GM03348 (cell line): ENCODE measurements at places on chromosomes 4 and X.
A peak's percentile ranks its signal among the peaks of the same experiment; 100 is the strongest.

- DNase-seq: no peak
Measured at GRCh38 chr4:152635851-152636250, 43.9 kb downstream of the TMEM154 start.

- DNase-seq: no peak
Measured at GRCh38 chr4:108139089-108139488, 29.6 kb downstream of the LEF1 start.

DNA sequence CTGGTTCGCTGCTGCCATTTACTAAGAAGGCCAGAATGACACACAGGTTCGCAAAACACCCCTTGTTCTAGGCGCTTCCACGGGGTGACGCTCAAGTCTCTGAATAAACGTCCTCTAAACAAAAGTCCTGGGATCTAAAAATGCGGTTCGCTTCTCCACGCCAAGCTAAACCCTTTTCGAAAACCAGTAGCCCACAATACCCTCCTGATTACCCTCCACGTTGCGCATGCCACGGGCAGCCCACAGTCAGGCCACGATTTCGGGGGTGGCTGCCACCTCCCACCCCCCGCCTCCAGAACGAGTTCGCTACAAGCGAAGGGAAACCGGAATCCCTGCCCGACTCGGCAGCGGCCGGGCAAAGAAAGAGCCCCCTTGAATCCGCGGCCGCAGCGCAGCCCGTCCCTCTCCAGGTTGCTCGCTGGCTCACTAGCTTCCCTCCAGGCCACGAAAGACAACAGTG, 423 bp downstream of the RPL39 start:
- DNase-seq: peak; percentile 25

DNA sequence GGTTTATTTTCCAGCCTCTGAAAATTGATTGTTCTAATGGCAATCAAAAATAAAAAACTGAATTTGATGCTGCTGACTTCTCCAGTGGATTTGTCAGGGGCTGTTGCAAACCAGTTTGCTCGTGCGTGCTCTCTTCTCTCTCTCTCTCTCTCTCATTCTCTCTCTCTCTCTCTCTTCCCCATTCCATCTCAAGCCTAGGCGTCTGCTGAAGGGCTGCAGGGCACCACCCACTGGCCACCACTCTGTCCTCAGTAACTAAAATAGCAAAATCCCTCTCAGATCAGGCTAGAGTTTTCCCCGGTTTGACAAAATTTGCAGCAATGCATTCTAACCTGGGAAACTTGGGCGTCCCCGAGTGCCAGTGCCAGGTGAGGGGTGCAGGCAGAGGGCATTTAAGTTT, 19.4 kb downstream of the NKX6-1 start:
- DNase-seq: no peak

DNA sequence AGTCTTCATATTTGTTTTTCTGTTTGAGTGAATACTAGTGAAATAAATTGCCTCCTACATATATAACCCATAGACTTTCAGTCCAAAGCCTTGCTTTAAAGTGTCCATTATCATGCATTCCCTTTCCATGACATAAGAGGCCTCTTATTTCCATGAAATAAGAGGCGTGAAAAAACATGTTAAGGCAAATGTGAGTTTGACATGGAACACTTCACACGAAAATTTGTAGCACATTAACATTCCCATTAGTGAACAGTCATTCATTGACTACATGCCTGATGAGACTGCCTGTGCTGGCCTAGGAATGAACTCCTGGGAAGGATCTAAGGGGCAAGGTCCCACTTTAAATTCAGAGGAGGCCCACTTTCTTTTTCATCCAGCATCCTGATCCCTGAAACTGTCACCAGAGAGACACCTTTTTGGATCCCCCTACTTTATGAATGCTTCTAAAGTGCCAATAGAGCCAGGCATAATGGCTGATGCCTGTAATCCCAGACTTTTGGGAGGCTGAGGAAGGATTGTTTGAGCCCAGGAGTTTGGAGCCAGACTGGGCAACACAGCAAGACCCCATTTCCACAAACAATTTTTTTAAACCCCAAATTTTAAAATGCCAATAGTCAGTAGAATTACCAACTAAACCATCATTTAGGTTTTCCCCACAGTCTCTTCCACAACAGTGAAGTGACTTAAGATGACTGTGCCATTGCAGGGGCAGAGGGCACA, 6.7 kb downstream of the RTL8B start:
- DNase-seq: no peak

DNA sequence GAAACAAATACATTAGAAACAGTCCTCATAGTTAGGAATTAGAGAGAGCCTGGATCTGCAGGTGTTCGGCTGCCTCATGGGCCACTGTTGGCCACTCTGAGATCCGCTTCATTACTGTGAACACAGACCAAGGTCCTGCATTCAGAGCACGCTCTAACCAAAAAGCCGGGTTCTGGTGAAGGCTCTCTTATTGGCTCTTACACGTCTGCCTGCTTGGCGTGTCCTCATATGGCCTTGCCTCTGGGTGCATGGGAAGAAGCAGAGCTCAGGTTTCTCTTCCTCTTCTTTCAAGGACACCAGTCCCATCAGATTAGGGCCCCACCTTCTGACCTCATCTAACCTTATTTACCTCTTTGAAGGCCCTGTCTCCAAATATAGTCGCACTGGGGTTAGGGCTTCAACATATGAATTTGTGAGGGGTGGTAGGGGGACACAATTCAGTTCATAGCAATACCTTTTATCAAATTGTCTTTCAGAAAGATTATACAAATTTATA, 37.1 kb upstream of the ELF2 start:
- no peak for DNase-seq

DNA sequence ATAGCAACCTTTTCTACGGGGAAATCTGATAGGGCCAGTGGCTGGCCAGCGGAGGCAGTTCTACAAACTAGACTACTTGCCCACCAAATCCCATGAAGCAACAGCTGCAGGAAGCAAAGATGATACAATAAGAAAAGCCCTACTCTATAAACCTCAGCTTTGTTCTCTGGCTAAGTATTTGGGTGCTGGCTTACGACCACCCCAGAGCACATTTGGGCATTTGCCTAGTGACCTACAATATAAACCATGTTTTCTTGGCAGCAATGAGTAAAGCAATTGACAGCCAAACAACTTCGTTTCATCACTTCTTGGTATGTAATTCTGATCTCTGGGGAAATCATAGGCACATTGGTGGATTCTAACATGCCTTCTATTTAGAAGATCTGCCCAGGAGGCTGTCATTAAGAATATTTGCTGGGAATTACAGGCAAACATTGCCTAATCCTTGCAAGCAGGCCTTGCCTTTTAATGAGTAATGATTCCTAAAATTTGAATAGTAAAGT, 7.5 kb upstream of the LHFPL1 start:
- peak; percentile 36 for DNase-seq

DNA sequence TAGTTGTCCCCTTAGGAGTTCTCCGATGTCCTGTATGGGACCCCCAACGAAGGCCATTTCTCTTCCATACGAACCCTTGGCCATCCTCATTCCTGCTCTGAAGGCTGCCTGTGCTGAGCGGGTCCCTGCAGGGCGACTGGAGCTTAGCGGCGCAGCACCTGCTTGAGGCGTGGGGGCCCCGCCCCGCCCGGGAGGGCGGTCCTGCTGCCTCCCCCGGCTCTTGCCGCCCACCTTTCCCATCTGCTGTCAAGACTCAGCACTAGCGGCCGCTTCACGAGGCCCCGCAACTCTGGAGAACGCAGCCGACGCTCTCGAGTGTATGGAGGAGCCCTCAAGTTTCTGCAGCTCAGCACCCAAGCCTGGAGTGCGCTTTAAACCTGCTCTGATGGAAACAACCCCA, 197.7 kb downstream of the TRIML1 start:
- DNase-seq: no peak

GRCh38 chr4:76964769-76965168, 15.2 kb downstream of the SEPTIN11 start:
- no peak for DNase-seq

DNA sequence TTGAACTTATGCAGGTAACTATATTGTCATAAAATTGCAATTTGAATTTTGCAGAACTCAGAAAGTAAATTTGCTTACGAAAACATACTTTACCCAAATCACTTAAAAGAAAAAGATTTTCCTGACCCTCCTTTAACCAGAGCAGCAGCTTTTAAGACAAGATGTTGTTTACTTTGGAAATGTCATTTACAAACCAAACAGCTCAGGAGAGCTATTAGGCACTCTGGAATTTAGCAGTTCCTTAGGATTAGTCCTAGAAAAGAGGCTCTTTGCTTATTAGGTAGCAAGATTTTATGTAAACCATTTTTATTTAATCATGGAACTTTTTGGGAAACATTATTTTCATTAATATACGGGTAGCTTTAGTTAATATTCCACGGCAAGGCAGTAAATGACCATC, 765.7 kb upstream of the POU3F4 start:
- DNase-seq: no peak

DNA sequence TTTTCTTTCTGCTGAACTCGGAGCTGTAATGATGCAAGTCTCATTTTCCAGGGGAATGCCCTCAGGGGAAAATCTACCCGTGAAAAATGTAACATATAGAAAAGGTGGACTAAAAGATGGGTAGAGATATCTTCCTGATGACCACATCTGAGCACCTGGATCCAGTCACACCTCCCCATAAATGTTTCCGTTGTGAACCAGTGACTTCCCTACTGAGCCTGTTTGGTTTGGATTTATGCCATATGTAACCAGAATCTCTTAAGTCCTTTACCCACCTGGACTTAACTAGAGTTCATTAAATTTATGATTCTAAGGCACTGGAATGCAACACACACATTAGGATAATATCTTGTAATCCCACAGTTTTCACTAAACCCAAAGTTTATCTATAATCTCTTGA, 171.1 kb downstream of the ZNF330 start:
- DNase-seq: no peak

GRCh38 chr4:2042204-2042946, 16.8 kb upstream of the NAT8L start:
- DNase-seq: peak; percentile 73

- DNase-seq: no peak
Measured at GRCh38 chrX:149372866-149373265, 132.2 kb downstream of the IDS start.

DNA sequence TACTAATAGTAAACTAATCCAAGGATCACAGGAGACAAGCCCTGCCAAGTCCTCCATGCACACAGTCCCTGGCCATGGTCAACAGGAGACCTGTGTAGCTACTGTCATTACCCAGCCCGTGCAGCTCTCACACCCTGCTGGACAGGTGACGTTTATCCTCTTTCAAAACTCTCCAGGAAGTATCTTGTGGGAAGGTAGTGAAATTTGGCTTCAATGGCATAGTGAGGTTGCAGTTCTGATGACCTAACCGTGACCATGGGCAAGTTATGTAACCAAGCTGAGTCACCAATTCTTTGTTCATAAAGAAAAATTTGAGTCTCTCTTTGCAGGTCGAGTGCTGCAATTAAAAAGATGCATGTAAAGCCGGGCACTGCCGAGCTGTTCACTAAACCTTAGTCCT, 11.3 kb upstream of the SLC2A9 start:
- DNase-seq: peak; percentile 69

GRCh38 chr4:105433421-105433820, 40.4 kb downstream of the PPA2 start:
- DNase-seq: no peak

GRCh38 chr4:10765386-10765785, 80.8 kb upstream of the CLNK start:
- DNase-seq: no peak

GRCh38 chr4:677431-678293, 3.3 kb downstream of the MYL5 start:
- no peak for DNase-seq

GRCh38 chrX:47556045-47556623, 4.9 kb upstream of the ARAF start:
- DNase-seq: peak; percentile 89

GRCh38 chr4:184856277-184856609, 30.5 kb upstream of the ACSL1 start:
- DNase-seq: no peak

GRCh38 chr4:185730387-185730786, 81.6 kb downstream of the SORBS2 start:
- no peak for DNase-seq

DNA sequence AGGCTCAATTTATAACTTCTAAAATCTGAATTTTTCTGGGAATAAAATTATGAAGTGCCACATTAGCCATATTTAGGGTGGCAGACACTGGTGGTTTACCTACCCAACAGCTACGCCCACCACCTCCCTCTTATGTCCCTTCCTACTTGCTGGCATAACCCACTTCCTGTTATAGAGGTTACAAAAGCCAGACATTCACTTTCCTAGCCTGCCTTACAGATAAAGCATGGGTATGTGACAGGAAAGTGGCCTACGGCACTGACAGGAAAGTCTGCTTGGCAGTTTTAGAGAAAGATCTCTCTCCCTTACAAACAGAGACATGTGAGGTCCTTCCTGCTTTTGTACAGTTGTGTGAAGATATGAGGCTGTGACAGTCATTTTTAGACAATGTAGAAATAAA, 12.4 kb downstream of the DDX53 start:
- DNase-seq: no peak

GRCh38 chr4:25951390-25951952, 37.5 kb downstream of the SMIM20 start:
- no peak for DNase-seq

GRCh38 chr4:159016593-159017024, 86.3 kb upstream of the RAPGEF2 start:
- no peak for DNase-seq

DNA sequence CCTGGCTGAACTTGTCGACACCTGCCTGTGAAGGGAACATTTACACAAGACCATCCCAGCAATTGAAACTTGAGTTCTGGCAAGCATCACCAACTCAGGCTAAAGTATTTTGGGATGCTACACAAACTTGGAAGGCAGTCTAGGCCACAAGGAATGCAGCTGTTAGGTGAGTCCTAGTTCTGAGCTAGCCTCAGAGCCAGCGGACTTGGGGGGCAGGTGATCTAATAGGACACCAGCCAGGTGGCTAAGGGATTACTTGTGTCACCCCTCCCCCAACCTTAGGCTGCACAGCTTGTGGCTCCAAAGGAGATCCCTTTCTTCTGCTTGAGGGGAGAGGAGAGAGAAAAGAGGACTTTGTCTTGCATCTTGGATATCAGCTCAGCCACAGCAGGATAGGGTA, 62.3 kb upstream of the DKK2 start:
- DNase-seq: no peak

- DNase-seq: no peak
Measured at GRCh38 chrX:45447331-45447730, 246.7 kb upstream of the DIPK2B start.

DNA sequence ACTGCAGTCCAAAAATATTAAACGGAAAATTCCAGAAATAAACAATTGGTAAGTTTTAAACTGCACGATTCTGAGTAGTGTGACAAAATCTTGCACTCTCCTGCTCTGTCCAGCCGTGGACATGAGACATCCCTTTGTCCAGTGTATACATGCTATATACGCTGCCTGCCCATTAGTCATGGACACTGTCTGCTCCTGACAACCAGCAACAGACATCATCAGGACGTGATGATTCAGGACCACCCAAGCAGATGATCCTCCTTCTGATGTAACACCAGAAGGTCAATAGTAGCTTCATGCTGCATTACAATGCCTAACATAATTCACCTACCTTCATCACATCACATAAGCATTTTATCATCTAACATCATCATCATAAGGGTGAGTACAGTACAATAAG, 36.3 kb downstream of the ATRX start:
- DNase-seq: no peak
